ENCODE measurements at places on chromosomes 2 and 18. TPM values are rescaled to one million over a fixed set of nuclear protein-coding genes. Genes with fewer than 3 reads are reported as not detected.

Gene RFTN2
- not detected for total RNA-seq

Gene SGPP2
- 0.56 TPM for total RNA-seq

Gene IGFBP5
- 0.17 TPM for total RNA-seq

Gene UGT1A9
- 4.9 TPM for total RNA-seq

Gene FBXO48
- 0.58 TPM for total RNA-seq

Gene KCTD1
- 40.0 TPM for total RNA-seq

Gene KCNJ3
- total RNA-seq, result not detected

Gene NAT8
- not detected for total RNA-seq

Gene DYSF
- 0.56 TPM for total RNA-seq

Gene SPAST
- 15.5 TPM for total RNA-seq

Gene NR4A2
- 1.7 TPM for total RNA-seq

Gene C1QL2
- total RNA-seq, result 0.48 TPM

Gene TYW5
- 6.8 TPM for total RNA-seq

Gene SFTPB
- total RNA-seq, result 0.06 TPM

Gene SRD5A2
- 0.06 TPM for total RNA-seq

Gene VPS4B
- 20.1 TPM for total RNA-seq

Gene VWC2L
- total RNA-seq, result not detected

Gene NEUROD1
- not detected for total RNA-seq

Gene GCG
- not detected for total RNA-seq

Gene NTSR2
- not detected for total RNA-seq

Gene TMEM198
- total RNA-seq, result 0.70 TPM

Gene LYG1
- 1.3 TPM for total RNA-seq

Gene MOCOS
- total RNA-seq, result 3.6 TPM

Gene CAPN13
- not detected for total RNA-seq

Gene FSIP2
- total RNA-seq, result not detected

All from A549 treated with Hydrocortisone at 1 μM for 4 hours (cell line).